CD14-positive monocyte (primary cell): ENCODE measurements at places on chromosomes 1 and 21. TPM values are rescaled to one million over a fixed set of nuclear protein-coding genes. Genes with fewer than 3 reads are reported as not detected.

The ARHGAP30 gene
- 101 TPM for polyA plus RNA-seq

The ZNF683 gene
- polyA plus RNA-seq = not detected

The FHL3 gene
- 24.7 and 31.3 TPM in 2 replicates for polyA plus RNA-seq

The MIXL1 gene
- not detected for polyA plus RNA-seq

The PGLYRP3 gene
- polyA plus RNA-seq = not detected in 2 replicates

The ZNF124 gene
- 2.6 TPM for polyA plus RNA-seq

The SPRR2E gene
- polyA plus RNA-seq = not detected in 2 replicates

The CPTP gene
- polyA plus RNA-seq = 7.7 TPM

GRCh38 chr1:12186679-12186985 lies 19.8 kb downstream of the TNFRSF1B start:
- DNase-seq = no peak

DNA sequence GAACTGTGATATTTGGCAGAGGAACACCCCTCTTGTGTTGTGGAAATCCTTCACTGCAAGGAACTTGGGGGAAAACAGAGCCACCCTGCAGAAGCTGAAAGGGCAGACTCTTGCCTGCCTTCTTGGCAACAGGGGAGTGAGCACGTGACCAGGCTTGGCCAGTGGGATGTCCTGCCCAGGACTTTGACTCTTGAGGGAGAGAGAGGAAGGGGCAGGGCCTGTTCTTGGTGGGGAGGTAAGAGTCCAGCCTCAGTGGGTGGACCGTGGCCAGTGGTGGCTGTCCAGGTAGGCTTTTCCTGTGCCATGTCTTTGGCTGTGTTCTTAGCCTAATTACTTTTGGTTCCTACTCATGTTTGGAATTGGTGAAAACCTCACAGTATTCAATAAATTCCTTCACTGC lies 8.6 kb upstream of the AK2 start:
- DNase-seq = no peak

DNA sequence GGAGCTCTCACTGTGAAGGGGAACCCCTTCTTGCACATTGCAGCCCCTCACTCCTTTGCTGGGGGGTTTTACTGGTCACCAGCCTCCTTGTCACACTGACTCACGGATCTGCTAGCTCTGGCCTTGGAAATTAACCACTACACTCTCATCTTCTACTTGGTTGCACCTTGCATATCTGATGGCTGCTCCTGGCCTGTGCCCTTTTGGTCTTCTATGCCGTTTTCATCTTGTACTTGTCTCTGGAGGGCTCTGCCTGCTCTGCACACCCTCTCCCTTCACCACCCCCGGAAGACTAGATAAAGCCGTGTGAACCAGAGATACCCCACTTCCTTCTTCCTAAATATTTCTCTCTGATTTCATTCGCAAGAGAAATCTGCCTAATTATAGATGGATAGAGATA lies 44.6 kb downstream of the CD247 start:
- no peak for DNase-seq

GRCh38 chr1:200388791-200389190 lies 21.0 kb downstream of the ZNF281 start:
- DNase-seq = no peak

DNA sequence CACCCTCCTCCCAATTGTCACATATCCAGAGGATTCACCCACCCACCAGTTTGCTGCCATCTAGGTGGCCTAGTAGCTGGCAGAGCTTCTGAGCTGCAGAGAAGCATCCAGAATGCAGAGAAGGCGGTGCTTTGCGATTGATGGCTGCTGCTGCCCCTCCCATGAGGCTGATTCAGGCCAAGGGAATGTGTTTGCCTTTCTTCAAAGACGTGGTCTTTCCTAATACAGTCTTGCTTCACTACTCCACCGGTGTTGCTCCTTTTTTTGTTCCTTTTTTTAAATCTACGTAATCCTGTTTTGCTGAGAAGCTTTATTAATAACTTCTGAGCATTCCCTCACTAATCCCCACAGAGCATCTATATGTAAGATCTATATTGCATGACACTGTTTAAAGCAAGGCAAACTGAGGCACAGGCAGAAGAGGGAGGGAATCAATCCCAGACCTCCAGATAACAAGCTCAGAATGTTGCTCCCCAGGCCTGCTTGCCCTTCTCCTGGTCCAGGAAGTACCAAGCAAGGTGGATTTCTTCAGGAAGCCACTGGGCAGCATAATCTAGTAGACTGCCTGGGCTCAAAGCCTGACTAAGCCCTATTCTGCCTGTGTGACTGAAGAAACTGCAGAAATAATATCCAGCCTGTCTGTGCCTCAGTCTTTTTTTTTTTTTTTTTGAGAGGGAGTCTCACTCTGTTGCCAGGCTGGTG lies 275.5 kb upstream of the FMN2 start:
- peak; percentile 82 for DNase-seq

- DNase-seq = peak; percentile 59
These were observed 1.6 kb upstream of the IER5 start for GRCh38 chr1:181086926-181087325.

DNA sequence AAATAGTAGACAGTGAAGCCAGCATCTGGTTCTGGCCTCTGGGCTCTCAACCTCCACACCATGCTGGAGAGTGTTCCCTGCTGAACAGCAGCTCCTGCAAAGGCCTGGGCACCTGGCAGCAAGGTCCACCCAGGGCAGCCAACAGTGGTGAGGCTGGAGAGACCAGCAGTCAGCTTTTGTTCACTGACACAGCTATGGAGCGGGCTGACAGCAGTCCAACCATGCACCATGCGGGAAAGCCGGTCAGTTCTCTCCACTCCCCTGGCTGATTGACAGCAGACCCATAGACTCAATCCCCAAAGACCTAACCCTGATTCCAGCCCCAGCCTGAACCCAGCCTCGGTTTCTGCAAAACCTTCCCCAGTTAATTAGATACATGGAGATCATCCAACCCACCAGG lies 49.0 kb downstream of the KLHDC7A start:
- no peak for DNase-seq

DNA sequence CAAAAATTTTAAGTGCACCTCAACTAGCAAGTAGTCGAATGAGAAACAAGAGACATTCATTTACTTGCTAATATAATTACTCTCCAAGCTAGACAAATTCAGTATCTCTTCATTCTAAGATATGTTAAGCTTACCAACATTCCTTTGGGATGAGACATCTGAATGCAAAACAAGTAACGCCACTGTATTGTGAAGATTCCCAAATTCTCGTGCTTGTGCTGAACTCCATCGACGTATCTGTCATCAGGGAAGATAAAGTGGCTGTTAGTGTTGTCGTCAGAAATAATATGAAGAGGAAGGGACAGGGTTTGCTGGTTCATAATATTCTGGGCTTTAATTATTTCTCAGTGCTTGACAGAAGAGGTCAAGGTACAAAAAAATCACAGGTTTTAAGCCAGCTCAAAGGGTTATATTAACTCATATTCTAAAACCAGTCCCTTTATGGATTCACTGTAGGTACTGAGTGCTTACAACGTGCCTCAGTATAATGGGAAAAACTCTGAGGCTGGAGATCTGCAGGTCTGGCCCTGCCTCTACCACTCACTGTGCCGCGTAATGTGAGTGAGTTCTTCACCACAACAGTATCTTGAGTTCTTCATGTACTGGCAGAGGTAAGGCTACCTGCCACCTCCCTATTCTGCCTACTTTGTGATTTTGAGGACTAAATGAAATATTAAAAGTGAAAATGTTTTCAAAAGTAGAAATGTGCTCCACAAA lies 42.0 kb downstream of the PCSK9 start:
- DNase-seq = no peak

DNA sequence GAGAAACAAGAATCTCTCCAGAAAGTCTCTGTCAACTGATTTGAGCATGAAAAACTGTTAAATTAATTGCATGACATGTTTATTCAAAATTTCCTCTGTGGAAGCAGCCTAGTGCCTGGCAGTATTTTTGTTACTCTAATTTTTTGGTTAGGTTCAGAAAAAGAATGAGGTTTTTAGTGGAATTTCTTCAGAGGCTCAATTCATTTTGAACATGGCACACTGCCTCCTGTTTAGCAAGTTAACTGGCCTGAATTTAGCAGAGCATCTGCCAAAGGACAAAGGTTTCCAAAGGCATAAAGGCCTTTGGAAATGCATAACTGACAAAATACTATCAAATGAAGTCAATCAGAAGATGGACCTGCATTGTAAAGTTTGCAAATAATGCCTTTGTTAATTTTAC lies 1326.5 kb downstream of the PLA2G4A start:
- no peak for DNase-seq

DNA sequence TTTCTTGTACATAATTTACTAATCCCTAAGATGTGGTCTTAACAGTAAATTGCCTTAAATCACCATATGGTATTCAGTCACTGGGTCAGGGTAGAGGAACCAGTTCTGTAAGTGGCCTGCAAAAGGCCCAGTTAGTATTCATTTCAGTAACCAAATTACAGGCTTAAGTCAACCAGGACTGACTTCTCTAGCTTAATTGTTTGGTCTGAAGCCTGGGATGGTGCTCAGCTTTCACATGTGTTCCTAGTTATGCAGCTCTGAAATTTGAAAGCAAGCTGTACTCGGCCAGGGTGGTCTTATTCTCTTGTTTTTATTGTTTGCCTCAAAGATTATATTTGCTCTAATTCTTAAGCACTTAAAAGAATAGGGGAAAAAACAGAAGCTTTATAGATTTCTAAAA lies 144.6 kb downstream of the MAGI3 start:
- DNase-seq = no peak

DNA sequence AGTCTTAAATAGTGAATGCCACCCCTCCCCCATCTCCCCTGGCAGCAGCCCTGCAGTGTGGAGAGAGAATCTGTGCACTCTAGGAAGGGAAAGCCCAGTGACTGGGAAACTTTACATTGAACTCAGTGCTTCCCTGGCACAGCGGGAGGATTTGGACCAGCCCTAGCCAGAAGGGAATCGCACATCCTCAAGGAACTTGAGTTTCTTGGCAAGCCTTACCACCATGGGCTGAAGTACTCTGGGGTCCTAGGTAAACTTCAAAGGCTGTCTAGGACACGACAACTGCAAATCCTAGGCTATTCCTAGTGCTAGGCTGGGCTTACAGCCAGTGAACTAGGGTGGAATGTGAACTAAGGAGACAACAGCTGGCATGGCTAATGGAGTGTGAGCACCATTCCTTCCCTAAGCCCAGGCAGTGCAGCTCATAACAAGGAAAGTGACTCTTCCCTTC lies 88.3 kb downstream of the COL24A1 start:
- no peak for DNase-seq

DNA sequence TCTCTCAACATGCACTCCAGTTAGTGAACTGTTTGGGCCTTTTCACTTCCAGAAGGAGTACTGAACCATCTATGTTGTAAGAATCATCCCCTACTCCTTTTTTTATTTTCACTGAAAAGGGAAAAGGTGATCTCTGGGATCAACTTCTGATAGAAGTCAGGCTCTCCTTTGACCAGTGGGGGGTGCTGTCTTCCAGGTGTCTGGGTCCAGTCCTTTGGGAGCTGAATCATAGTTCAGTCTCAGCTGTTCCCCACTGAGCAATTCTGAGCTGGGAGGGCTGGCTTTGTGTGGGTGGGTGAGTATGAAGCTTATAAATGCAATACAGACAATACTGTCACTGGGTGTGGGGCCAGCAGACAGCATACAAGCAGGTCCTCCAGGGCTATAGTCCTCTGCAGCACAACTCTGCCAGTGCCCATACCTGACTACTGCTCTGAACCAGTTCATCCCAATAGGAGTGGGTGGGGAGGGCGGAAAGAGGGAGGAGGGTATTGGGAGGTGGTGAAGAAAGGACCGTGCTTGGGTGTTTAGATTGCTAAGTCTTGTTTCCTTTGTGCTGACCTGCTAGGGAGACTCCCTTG lies 12.5 kb upstream of the SARS1 start:
- DNase-seq = no peak
